CD4-positive, alpha-beta T cell treated with Interleukin-6 for 4 hours (primary cell): ENCODE measurements at places on chromosomes 13 and 19.
A peak's percentile ranks its signal among the peaks of the same experiment; 100 is the strongest.

DNA sequence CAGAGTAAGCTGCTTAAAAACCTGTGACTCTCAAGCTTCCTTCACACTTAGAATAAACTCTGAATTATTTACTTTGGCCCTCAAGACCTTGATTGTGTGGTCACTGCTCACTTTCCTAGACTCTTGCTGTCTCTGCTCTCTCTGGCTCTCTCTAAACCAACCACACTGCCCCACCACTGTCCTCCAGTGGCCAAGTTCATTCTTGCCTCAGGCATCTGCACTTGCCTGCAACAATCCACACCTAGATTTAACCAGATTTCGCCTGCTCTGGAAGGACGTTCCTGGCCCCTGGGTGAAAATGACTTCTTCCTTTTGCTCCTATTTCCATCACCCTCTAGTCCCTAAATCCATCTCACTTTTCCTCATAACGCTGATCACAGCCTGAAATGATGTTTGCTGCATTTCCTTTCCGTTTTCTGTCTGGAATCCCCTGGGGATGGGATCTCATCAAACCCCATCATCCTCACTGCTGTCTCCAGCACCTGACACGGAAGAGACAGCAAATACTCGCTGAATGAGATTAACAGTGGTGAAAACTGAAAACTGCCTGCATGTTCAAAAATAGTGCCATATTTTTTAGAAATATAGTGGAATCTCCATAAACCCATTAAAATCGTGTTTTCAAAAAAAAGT is 232.6 kb downstream of the UQCRFS1 start:
- DNase-seq, result no peak

- no peak for DNase-seq
Observed at GRCh38 chr13:95456815-95457214, 95.7 kb upstream of the CLDN10 start.

DNA sequence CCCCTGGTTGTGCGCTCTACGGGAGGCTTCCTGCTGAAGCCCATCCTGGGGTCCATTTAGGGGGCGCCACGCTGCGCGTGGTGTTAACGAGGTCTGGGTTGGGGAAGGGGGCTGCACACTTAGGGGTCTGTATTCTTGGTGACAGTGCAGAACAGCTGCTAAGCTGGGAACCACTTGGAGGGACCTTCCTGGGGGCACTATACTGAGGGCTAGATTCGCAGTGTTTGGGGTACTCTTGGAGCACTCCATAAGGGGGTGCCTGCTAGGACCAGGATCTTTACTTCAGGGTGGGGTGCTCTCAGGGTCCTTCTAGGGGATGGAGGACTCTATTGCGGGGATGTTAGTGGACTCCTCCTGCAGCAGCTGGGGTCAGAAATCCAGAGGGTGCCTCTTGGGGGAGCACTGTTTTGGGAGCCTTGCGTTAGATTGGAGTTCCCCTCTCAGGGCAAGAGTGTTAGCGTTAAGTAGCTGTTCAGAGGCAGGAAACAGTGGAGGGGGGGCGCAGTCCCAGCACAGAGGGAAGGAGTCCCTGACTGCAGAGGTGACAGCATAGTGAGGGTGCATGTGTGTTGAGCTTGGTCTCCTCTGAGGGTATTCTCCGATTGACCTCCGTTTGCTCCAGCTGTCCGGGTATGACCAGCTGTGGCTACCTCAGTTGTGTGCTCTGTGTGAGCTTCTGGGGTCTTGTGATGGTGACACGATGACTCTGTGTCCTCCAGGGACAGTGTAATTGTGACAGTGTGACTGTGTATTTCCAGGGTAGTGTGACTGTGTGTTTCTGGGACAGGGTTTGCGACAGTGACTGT is 1.1 kb downstream of the PDE4A start:
- no peak for DNase-seq

- DNase-seq, result no peak
Observed at GRCh38 chr13:107608736-107609135, 606.6 kb downstream of the LIG4 start.

DNA sequence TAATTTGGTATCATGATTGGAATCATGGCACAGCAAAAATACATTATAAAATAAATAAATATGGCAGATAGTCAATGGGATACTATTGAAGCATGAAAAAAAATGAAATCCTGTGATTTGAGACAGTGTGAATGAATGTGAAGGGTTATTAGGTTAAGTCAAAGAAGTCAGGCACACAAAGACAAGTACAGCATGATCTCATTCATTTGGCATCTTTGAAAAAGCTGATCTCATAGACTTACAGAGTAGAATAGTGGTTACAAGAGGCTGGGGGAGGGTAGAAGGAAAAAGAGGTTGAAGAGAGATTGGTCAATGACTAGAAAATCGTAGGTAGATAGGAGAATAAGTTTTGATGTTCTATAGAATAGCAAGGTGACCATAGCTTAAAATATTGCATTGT is 295.1 kb upstream of the SLITRK5 start:
- DNase-seq, result no peak

GRCh38 chr13:34263681-34264080 is 445.7 kb downstream of the RFC3 start:
- DNase-seq, result no peak

GRCh38 chr13:61795580-61795979 is 379.9 kb upstream of the PCDH20 start:
- no peak for DNase-seq

GRCh38 chr19:42332059-42332458 is 6.6 kb downstream of the MEGF8 start:
- DNase-seq, result no peak

DNA sequence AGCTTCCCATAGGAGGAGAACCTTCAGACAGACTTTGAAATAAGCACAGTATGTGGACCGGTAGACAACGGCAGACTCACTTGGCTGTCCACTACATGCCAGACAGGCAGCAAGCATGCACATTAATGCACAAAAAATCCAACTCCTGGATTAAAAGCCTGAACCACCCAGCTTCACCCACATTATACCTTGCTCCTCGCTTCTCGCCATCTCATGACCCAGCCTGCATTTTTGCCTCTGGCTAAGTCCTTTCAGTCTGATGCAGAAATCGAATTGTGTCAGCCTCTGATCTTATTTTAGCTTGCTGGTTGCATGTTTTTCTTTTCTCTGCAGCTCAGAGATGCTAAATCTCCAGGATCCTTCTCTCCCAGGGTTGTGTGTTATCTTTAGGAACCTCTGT is 358.7 kb downstream of the RFC3 start:
- DNase-seq, result no peak

DNA sequence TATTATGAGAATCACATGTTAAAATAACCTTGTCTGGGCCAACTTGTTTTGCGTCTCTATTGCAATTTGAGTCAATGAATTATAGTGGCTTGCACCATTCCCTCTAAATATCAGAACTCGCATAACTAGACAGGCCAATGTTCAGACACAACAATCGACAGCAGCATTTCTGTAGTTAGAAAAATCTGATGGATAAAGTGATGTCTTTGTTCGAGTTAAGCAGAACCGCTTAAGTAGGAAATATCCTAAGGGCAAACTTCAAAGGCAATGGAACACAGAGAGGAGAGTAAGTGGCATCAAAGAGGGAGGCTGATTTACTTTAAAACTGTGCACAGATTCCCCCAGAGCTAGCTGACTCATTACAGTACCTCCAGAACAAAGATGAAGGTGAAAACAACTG is 333.9 kb downstream of the NALCN start:
- DNase-seq, result no peak

- DNase-seq, result no peak
Observed at GRCh38 chr13:112034231-112034630, 32.7 kb upstream of the SOX1 start.

DNA sequence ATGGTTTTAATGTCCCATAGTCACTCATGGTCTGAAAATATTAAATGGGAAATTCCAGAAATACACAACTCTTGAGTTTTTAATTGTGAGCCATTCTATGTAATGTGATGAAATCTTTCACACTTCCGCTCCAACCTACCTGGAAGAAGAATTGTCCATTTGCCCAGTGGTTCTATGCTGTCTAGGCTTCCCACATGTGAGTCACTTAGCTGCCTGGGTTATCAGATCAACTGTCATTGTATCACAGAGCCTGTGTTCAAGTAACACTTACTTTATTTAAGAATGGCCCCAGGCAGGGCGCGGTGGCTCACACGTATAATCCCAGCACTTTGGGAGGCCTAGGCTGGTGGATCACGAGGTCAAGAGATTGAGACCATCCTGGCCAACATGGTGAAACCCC is 1450.5 kb downstream of the EFNB2 start:
- DNase-seq, result no peak

GRCh38 chr19:11038511-11038910 is 50.8 kb upstream of the LDLR start:
- no peak for DNase-seq

- DNase-seq, result no peak
Observed at GRCh38 chr19:29511768-29512167, 14.0 kb upstream of the VSTM2B start.

GRCh38 chr13:107743983-107744382 is 471.4 kb downstream of the LIG4 start:
- DNase-seq, result no peak

- DNase-seq, result no peak
Observed at GRCh38 chr13:110554227-110554836, 7.2 kb downstream of the RAB20 start.

GRCh38 chr19:4362101-4362828 is 18.9 kb downstream of the MPND start:
- no peak for DNase-seq

GRCh38 chr19:48741129-48741999 is 954 bp upstream of the RASIP1 start:
- peak; percentile 15 for DNase-seq

- no peak for DNase-seq
Observed at GRCh38 chr19:46520616-46521015, 24.9 kb upstream of the PNMA8B start.

GRCh38 chr19:47991191-47991808 is 670 bp downstream of the BSPH1 start:
- no peak for DNase-seq

DNA sequence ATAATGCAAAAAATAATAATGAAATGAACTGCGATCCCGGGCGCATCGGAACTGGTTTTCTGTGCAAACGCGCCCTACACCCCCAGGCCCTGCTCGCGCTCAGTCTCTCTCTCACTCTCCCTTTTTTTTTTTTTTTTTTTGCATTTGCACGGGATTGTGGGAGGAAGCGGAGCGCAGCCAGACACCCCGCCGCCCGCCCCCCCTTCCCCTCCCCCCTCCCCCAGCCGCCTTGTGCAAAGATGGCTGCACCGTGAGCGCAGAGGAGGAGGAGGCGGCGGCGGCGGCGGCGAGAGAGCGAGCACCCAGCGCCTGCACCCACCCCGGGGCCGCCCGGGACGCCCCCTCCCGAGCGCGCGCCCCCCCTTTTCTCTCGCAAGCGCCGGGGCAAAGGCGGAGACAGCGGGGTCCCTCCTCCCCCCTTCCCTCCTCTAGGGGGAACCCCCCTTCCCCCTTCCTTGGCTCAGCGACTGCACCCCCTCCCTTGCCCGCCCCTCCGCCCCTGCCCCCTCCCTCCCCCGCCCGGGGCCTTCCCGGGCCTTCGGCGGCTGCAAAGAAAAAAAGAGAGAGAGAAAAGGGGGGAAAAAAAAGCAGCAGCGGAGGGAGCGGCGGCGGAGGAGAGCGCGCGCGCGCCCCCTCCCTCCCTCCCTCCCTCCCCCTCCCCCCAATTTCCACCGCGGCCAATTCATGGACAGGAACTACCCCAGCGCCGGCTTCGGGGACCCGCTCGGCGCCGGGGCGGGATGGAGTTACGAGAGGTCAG is at the start of gene PRR12:
TSS of gene PRR12 (plus strand) at position 212 of the 760 bp plus-strand sequence. CDS start at position 685, 473 bp downstream.
- DNase-seq, result peak; percentile 85

DNA sequence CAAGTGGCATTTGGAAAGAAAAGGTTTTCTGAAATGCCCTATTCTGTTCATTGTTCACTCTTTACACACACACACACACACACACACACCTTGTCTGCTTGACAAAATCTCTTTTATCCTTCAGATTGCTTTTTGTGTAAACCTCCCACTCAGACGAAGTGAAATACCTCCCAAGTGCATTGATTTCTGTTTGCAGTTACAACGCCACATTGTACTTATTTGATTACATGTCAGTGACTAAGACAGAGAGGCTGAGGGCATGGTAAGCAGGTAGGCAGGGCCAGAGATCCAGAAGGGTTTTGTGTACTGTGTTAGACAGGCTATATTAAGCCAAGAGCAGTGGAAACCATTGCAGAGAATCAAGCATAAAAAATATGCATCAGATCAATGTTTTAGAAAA is 561.8 kb downstream of the GPC6 start:
- no peak for DNase-seq

DNA sequence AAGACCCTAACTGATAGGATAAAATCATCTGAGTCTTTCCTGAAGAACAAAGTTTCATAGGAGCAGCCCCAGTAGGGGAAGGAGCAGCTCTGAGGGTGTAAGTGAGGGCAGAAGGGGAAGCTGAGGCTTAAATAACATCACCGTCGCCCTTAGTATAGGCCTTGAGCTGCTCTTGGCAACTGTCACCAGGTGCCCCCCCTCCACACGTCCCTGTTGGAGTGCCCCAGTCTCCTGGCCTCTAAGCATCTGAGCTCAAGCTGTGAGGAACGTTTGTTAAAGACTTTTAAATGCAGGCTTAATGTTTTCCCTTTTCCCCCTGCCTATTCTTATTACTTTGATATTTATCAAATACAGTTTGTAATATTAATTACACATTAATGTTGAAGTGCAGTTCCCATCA is 170.6 kb downstream of the ZIC5 start:
- DNase-seq, result no peak

- DNase-seq, result no peak
Observed at GRCh38 chr13:107139006-107139405, 571.1 kb upstream of the ARGLU1 start.

DNA sequence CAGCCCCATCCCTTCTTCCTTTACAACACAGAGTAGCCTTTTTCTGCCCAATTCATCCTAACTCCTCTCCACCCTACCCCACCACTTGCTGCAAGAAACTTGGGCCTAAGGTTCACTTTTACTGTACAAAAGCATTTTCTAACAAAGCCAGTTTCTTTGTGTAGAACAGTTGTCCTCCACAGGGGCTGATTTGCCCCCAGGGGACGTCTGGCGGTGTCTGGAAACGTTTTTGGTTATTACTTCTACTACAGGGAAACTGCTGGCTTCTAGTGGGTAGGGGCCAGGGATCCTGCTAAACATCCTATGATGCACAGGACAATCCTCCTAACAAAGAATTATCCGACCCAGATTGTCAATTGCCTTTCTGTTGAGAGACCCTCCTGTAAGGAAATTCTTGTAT is 7.3 kb upstream of the LMO7 start:
- DNase-seq, result no peak

- DNase-seq, result no peak
Observed at GRCh38 chr13:86765462-86765861, 905.7 kb upstream of the SLITRK5 start.

GRCh38 chr19:17110599-17110966 is 35.0 kb downstream of the MYO9B start:
- no peak for DNase-seq

DNA sequence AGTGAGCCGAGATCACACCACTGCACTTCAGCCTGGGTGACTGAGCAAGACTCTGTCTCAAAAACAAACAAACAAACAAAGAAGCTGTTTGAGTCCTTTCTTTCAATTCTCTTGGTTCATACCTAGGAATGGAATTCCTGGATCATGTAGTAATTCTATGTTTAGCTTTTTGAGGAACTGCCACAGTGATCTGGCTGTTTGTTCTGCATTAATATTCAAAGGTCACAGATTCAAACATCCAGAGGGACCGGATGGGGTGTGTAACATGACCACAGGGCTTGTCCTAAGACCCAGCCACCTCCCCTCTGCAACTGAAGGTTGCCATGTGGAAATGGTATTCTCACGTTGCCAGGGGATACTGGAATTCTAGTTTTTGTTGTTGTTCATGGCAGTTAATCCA is 10.2 kb downstream of the COLGALT1 start:
- no peak for DNase-seq

GRCh38 chr13:36903925-36904595 is 16.0 kb downstream of the SMAD9 start:
- no peak for DNase-seq
